ENCODE measurements at places on chromosomes 7 and 10.
A peak's percentile ranks its signal among the peaks of the same experiment; 100 is the strongest.

DNA sequence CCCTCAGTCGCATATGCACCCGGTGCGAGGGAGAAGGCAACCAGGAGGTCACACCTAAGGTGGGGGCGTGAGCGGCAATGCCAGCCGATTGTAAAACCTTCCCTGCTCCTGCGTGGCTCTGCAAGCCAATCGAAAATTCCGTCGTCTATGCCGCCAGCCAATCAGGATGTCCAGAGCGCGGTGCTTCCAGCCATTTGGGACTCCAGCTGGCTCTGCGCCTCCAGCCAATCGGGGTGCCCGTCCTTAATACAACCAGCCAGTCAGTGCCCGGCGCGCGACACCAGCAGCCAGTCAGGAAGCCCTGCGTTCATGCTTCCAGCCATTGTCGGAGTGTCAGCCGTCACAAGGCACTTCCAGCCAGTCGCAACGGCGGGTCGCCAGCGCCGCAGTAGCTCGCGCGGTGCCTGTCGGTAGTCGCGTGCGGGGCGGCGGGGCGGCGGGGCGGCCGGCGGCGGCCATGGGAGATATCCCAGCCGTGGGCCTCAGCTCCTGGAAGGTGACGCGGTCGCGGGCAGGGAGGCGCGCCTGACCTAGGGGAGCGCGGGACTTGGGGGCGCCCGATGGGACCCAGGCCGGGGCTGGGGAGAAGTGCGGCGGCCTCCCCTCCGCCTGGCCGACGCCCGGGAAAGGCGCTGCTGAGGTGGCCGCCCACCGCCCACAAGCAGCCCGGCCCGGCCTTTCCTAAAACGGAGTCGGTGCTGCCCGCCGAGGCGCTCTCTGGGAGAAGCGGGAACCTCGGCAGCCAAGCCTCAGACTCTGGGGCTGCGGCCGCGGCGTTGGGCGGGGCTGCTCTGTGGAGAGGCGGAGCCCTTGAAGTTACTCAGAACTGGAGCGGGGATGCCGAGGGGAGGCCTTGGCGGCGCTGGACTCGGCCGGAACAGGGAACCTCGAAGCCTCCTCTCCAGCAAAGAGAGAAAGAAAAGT lies at the start of gene AKR1E2:
TSS of gene AKR1E2 (plus strand) at position 340 of the 924 bp plus-strand sequence. CDS start at position 458, 118 bp downstream.
- ATAC-seq, result peak; percentile 93

DNA sequence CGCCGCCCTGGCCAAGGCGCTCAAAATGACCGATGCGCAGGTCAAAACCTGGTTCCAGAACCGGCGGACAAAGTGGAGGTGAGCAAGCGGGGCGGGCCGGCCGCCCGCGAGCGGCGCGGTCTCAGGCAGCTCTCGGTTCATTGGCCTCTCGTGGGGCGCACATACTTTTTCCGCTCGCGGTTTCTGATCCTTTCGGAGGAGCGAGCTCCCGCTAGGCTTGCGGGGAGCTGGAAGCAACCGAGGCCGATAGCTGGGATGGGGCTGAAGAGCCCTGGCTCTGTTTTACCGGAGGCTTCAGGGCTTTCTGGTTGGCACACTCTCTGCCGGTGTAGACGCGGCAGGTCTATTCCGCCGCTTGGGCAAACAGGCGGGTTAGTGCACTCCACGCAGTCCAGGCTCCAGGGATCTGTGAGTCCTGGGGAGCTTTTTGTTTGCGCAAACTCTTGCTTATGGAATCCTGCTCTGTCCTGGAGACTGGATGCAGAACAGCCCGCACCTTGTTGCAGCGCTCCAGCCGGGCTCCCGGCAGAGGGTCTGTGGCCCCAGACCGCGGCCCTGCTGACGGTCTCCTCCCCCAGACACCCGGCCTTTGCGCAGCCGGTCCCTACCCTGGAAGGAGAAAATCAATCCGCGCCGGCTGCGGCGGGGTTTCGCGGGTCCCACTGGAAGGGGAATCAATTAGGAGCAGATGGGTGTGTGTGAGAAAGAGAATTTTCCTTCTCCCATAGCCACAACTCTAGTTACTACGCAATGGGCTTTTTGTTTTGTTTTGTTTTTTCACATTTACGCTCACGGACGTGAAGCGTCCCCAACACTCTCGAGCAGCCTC lies 3.4 kb downstream of the TLX1 start:
- no peak for ATAC-seq

DNA sequence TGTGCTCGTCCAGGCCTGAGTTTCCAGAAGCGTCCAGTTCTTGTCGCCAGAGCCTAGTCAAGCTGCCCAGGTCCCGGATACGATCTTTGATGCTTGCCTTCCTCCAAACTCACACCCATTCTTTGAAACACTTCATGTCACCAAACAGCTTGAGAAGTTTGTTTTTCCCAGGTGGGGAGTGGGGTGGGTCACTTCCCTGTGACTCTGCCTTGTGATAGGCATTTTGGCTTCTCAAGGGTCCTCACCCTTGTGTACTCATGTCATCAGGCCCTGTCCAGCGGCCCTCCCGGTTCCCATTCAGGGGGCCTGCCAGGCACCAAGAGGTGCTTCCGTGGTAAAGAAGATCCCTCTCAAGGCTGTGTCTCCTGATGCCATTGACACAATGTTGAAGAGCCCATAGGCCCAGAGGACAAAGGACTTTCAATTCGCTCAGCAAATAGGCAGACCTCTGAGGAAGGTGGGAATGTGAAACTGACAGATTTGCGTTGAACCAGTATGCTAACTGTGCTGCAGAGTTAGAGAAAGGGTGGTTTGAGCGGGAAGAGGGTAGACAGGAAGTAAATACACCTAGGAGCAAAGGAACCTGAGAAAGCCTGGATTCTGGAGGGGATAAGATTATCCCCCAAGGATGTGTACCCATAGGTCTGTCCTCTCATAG lies 24.7 kb upstream of the SFTPA1 start:
- ATAC-seq, result no peak

GRCh38 chr10:104098358-104098925 lies 12.8 kb upstream of the COL17A1 start:
- no peak for ATAC-seq

- no peak for ATAC-seq
These were observed 60.5 kb downstream of the SEMA3C start for GRCh38 chr7:80858141-80858903.

- ATAC-seq, result no peak
These were observed 158.2 kb upstream of the TMEM229A start for GRCh38 chr7:124191030-124191429.

DNA sequence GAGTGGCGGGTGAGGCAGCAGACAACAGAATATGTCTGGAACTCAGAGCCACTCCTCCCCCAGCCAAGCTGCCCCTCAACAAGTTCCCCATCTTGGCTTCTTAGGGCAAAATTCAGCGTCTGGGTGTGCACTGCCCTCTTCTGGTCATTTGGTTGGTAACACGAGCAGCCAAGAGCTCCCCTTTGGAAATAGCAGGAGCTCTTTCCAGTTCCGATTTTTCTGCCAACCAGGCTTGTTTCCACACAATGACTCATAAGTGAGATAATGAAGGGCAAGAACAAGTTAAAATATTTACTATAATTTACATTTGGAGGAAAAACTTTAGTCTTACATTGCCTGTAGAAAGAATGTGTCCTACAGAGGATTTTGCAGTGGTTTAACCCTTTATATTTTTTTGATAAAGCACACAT lies 70.5 kb downstream of the ADCYAP1R1 start:
- ATAC-seq, result no peak

Data from activated CD4-positive, CD25-positive, alpha-beta regulatory T cell treated with anti-CD3 and anti-CD28 coated beads, Interleukin-2, amount 50 U/mL, for 24 hours (primary cell).